ENCODE measurements at places on chromosomes 16 and 17.

DNA sequence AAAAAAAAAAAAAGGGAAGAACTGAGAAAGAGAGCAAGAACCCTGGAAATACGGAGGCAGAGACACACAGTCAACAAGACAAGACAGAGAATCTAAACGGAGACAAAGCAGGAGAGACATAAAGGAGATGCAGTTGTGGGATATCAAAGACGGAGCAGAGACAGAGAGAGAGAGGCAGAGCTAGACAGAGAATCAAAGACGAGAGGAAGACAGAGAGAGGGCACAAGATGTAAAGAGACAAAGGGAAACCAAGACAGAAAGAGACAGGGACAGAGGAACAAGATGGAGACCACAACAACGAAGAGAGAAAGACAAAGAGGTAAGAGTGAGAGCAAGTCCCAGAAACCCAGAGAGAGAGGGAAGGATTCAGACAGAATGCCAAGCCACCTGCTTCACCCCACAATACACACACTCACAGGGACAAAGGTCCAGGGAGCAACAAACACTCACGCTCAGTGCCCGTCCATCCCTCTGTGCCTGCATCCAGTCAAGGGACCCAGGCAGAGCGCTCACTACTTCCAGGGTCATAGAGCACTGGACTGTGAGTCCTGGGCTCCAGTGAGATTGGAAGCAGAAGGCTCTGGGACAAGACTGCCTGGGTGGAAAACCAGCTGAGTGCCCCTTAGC is 88.9 kb downstream of the C16orf78 start:
- no peak for DNase-seq

- DNase-seq: no peak
Observed at GRCh38 chr16:27638833-27639560, 89.1 kb downstream of the KATNIP start.

- DNase-seq: no peak
Observed at GRCh38 chr17:21298983-21299519, 14.5 kb downstream of the MAP2K3 start.

DNA sequence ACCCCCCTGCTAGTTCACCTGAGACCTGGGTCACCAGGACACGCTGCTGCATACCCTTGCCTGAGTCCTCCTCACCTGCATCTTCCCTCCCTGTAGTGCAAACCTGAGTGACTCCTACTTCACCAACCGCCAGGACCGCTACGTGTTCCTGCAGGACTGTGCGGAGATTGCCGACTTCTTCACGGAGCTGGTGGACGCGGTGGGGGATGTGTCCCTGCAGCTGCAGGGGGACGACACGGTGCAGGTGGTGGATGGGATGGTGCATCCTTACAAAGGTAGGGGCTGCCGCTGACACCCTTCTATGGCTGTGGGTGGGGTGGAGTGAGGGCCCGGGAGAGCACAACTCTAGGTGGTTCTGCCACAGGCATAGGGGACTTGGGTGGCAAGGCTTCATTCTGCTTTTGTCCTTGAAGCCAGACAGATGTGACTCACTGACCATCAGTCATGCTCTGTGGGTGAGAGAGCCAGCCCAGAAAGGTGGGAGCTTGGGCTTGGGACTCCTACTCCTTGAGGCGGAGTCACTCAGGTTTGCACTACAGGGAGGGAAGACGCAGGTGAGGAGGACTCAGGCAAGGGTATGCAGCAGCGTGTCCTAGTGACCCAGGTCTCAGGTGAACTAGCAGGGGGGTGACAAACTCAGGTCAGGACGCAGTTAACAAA is 22.3 kb downstream of the PGS1 start:
- no peak for DNase-seq

- DNase-seq: no peak
Observed at GRCh38 chr17:29571486-29571882, 3.0 kb downstream of the TP53I13 start.

DNA sequence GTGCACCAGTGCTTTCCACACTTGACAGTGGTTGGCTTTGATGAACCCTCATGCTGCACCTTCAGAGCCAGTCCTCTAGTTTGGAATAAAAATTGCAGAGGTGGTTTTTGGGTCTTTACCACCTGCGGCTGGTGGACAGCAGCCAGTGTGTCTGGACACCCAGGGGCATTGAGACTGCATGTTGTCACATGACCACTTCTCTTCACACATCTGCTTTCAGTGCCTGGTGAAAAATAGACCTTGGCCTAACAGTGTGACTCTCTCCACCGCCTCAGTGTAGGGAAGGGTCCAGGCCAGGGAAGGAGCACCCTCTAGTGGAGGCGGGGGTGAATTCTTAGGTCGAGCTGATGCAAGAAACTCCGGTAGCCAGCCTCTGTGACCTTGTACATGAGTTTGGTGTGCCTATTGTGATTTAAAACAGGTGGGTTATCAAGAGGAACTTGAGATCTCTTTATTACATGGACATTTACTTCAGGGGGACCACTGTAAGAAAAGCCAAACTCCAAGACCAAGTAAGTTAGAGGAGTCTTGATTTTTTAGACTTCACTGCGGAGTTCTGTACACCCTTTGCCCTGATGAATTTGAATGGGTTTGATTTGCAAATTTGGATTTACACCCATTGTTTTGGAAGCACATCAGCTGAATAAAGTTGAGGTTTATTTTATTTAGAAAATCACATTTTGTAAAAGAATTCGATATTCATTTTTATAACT is 17.9 kb downstream of the GOSR2 start:
- DNase-seq: peak; percentile 69

- no peak for DNase-seq
Observed at GRCh38 chr17:2191227-2191626, 112.4 kb downstream of the SMG6 start.

All from fibroblast of skin of right quadriceps (primary cell).